ENCODE measurements at places on chromosomes 5 and 9.

DNA sequence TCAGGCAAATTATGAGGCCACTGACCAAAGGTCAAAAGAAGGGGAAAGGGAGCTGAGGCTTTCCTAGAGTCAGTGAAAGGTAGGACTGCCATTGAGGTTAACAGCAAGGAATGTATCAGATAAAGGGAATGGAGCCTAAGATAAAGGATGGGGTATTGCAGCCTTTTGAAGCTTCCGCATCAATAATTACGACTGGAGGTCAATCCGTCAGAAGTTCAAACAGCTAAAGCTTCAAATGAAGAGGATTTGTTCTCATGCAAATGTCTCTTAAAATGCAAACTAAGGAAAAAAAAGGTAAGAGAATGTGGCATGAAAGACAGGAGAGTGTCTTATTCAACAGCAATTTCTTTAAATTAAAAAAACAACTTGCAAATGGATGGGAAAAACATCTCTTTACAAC, 341.1 kb upstream of the RGMB start:
- DNase-seq: no peak

- peak; percentile 21 for DNase-seq
Measured at GRCh38 chr5:77709993-77710685, 66.0 kb downstream of the TBCA start.

GRCh38 chr5:9775339-9775738, 145.2 kb upstream of the TAS2R1 start:
- peak; percentile 7 for DNase-seq

DNA sequence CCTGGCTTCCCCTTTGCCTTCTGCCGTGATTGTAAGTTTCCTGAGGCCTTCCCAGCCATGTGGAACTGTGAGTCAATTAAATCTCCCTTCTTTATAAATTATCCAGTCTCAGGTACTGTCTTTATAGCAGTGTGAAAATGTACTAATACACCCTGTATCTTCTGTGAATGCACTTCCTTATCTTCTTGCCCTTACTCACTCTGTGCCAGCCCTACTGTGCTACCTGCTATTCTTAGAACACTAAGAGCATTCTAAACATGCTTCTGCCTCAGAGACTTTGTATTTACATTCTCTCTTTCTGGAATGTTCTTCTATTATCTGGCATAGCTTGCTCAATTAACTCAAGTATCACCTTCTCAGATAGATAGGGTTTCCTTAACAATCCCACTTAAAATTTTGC, 164.4 kb upstream of the EDIL3 start:
- DNase-seq: no peak

GRCh38 chr5:90740244-90740799, 181.7 kb downstream of the ADGRV1 start:
- no peak for DNase-seq

- DNase-seq: no peak
Measured at GRCh38 chr9:32881948-32882347, 98.6 kb downstream of the TMEM215 start.
